ENCODE measurements at places on chromosomes 7 and 10.

DNA sequence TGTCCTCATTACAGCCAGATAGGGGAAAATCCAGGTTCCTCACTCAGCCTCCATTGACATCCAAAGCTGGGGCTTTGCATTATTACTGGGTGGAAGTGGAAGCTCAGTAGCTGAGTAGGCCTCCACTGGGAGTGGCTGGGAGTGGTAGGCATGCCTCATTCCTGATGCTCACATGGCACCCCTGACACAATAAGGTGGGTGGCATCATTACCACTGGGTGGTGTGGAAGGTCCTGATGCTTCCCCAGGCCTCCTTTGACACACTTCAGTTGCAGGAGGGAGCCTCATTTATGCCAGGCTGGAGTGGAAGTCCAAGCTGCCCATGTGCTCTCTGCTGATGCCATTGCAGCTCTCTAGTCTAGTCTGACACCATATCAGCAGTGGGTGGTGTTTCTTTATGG lies 48.2 kb upstream of the GPR141 start:
- DNase-seq = no peak

DNA sequence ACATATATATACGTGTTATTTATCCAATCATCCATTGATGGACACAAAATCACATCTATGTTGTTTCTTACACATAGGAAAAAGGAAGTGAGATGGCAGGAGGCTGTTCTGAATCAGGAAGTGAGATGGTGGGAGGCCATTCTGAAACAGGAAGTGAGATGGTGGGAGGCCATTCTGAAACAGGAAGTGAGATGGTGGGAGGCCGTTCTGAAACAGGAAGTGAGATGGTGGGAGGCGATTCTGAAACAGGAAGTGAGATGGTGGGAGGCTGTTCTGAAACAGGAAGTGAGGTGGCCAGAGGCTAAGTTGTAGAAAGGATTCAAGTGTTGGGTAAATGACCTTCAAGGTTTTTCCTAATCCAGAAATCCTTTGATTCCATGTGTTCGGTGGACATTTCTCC lies 921.5 kb downstream of the TYW1 start:
- no peak for DNase-seq

GRCh38 chr10:33722067-33722466 lies 387.6 kb upstream of the NRP1 start:
- DNase-seq = no peak

GRCh38 chr10:63252095-63252762 lies 119.1 kb downstream of the NRBF2 start:
- no peak for DNase-seq

DNA sequence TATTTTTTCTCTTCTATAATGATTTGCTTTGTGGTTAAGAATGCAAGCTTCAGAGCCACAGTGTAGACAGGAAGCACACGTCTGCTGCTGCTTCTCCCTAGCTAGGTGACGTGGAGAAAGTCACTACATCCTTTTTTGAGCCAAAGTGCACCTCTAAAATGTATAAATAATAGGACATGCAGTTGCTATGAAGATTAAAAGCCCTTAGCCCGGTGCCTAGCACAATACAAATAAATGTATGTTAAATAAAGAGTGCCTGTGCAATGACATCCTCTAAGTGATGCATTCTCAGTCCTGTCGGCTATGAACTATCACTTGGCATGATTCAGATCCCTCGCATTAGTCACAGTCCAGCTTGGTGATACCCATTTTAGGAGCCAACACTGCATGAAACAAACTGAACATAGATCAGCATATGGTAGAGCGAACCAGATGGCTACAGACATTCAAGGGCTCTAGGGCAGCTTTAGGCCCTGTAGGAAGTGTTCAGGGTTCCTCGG lies 4.8 kb upstream of the TRDMT1 start:
- DNase-seq = no peak

DNA sequence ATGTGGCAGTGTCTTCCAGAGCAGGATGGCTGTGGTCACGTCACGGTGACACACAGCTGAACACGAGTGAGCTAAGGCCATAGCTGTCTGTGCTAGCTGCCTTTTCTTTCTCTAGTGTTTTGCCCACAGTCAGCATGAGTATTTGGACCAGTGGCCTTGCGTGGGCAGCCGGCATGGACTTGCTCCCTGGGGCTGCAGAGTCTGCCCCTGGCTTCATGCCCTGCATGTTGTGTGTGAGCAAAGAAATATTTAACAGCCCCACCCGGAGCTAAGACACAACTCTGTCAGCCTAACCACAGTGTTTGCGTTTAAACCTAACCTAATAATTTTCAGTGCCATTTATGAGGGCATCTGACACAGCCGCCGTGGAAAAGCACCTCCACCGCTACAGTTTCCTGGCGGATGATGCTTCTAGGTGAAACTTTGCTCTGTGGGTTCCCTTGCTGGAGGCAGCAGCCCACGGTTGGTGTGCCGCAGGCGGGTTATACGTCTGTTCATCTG lies 14.6 kb downstream of the CHST12 start:
- no peak for DNase-seq

Data from midbrain (tissue), 1 donor.